ENCODE measurements at places on chromosomes 7 and 10.

- no peak overlapping the region for H3K4me3 ChIP-seq
- H3K27me3 ChIP-seq: peaks cover 17% of the 10 kb centered on the region
- peaks cover 4% of the 10 kb centered on the region for H3K4me1 ChIP-seq
- H3K36me3 ChIP-seq: no peaks in the 10 kb centered on the region
Observed at GRCh38 chr7:150941351-150942000, 36.6 kb downstream of the KCNH2 start.

- no peak overlapping the region for H3K27ac ChIP-seq
- peaks cover 2% of the 10 kb centered on the region for H3K27me3 ChIP-seq
- H3K4me3 ChIP-seq: no peak overlapping the region
- H3K4me1 ChIP-seq: no peaks in the 10 kb centered on the region
- DNase-seq: no peak
- H3K36me3 ChIP-seq: no peaks in the 10 kb centered on the region
Observed at GRCh38 chr10:84101042-84101441, 38.3 kb upstream of the GHITM start.

DNA sequence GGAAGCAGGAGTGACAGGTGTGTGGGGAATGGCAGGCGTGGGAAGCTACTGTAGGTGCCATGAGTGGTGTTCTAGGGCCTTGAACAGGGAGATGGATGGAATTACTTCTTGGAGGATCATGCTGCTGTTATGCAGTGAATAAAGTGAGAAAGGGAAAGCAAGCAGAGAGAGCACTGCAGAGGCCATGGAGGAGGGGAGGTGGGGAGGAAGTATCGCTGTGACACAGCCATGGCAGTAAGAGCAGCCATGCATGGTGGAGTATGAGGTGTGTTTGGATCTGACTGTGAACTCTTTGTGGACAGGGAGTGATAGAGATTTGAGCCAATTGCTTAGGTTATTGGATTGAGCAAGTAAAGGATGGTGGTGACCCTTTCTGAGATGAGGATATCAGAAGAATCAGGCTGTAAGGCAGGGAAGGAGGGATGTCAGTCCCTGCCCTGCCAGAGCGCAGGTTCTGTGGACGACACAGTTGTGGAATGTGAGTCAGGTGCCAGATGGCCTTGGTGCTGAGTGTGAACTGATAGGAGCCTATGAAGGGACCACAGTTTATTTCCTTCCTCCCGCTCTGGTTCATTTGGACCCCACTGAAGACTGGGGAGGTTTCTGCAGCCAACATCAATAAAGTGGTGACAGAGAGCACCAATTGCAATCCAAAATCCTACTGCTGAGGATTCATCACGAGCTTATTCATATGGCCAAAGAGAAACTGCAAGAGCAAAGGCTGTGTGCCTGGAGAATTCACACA lies 105.5 kb upstream of the TMEM72 start:
- no peak overlapping the region for H3K27ac ChIP-seq
- no peak overlapping the region for H3K4me3 ChIP-seq
- no peaks in the 10 kb centered on the region for H3K36me3 ChIP-seq
- H3K4me1 ChIP-seq: no peaks in the 10 kb centered on the region
- no peaks in the 10 kb centered on the region for H3K27me3 ChIP-seq

- H3K4me1 ChIP-seq: no peaks in the 10 kb centered on the region
- no peak overlapping the region for H3K27ac ChIP-seq
- H3K4me3 ChIP-seq: no peak overlapping the region
- no peaks in the 10 kb centered on the region for H3K36me3 ChIP-seq
Observed at GRCh38 chr7:42880392-42880791, 31.5 kb downstream of the C7orf25 start.

DNA sequence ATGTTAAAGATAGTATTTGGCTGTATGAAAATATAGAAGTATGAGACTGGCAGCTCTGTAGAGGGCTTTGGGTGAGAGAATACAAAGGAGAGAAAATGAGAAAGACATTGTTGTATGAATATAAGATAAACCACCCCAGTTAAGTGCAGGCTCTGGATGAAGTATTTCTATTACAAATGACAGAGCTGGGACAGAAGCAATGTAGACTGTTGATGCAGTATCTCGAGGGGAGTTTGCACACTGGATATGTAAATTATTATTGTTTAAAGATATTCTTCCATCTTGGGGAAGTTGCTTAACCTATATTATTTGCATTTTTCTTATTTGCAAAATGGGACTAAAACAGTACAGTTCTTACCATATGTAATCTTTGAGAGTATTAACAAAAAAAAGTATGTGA lies 31.5 kb downstream of the ENTPD1 start:
- no peaks in the 10 kb centered on the region for H3K4me1 ChIP-seq
- no peak for DNase-seq
- H3K4me3 ChIP-seq: no peak overlapping the region
- no peak overlapping the region for H3K27ac ChIP-seq
- no peaks in the 10 kb centered on the region for H3K36me3 ChIP-seq

Data from T-cell (primary cell).